ENCODE measurements at places on chromosomes 2 and 18. TPM values are rescaled to one million over a fixed set of nuclear protein-coding genes. Genes with fewer than 3 reads are reported as not detected.

OSR1 gene
- 0.42 TPM for total RNA-seq

DNA sequence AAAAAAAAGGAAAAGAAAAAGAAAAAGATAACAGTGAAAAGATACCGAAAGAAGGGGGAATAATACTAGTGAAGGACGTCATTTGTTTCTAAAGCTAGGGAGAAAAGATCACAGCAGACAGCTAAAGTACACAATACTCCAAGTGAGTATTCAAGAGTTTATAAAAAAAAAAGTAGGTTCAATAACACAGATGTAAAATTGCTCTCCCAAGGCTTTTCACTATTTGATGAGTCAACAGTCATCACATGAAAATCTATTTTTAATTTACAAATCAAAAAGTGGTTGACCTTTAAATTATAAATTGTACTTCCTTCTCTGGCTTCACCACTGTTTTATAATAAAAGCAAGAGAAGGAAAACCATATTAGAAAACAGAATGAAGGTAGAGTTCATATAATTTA, 144.0 kb downstream of the ZRANB3 start:
- H3K4me1 ChIP-seq, result no peaks in the 10 kb centered on the region
- no peak overlapping the region for H3K27ac ChIP-seq
- peaks cover 18% of the 10 kb centered on the region for H3K36me3 ChIP-seq

DNA sequence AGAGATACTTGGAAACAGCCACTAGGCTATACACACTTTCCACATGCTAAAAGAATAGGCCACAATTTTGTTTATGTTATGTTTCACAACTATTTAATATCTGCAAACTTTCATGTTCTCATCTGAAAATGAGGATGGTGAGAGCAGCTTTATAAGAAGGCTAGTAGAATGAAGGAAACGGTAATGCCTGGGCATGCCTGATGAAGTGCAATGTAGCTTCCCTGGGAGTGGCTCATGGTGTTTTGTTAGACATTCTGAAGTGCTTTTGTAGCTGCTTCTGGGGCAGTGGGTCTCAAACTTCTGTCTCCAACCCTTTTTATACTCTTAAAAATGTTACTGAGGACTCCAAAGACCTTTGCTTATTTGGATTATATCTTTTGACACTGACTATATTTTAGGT, 193.3 kb upstream of the VWC2L start:
- no peak for DNase-seq
- H3K4me3 ChIP-seq, result no peak overlapping the region
- H3K27ac ChIP-seq, result no peak overlapping the region
- H3K36me3 ChIP-seq, result no peaks in the 10 kb centered on the region
- H3K4me1 ChIP-seq, result no peaks in the 10 kb centered on the region
- H3K27me3 ChIP-seq, result no peaks in the 10 kb centered on the region

GRCh38 chr2:233285921-233286320, 21.7 kb upstream of the SAG start:
- no peak overlapping the region for H3K27ac ChIP-seq
- H3K4me1 ChIP-seq, result no peaks in the 10 kb centered on the region
- H3K27me3 ChIP-seq, result peaks cover 2% of the 10 kb centered on the region
- peak overlapping the region; percentile 3 for H3K4me3 ChIP-seq
- DNase-seq, result no peak
